ENCODE measurements at places on chromosomes 13 and 19. TPM values are rescaled to one million over a fixed set of nuclear protein-coding genes. Genes with fewer than 3 reads are reported as not detected.

DNA sequence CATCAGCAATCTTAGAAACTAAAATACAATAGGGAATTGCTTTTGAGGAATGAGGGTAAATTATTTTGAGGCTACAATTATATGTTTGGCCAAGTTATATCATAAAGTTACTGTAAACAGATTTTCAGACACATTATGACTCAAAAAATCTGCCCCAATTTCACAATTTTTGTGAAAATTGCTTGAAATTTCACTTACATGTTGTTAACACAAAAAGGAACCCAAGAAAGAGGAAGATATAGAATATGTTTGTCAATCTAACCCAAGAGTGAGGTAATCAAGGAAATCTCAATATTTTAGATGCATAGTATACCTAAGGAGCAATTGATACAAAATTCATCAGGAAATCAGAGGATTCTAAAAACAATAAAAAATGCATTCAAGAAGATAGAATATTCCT lies 73.9 kb upstream of the FNDC3A start:
- DNase-seq: no peak

DNA sequence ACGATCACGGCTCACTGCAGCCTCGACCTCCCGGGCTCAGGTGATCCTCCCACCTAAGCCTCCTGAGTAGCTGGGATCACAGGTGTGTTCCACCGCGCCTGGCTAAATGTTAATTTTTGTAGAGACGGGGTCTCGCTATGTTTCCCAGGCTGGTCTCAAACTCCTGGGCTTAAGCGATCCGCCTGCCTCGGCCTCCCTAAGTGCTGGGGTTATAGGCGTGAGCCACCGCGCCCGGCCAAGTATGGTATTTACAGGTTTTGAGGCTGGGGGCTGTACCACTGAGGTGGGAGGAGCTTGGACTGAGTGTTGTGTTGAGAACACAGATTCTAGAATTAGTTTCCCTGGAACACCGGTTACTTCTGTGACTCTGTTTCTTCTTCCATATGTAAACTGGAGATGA lies 452 bp upstream of the PPM1N start:
- DNase-seq: no peak

- DNase-seq: no peak
These were observed 258.6 kb downstream of the ATP8A2 start for GRCh38 chr13:25630329-25630900.

GRCh38 chr13:65417953-65418352 lies 1812.2 kb downstream of the PCDH9 start:
- no peak for DNase-seq

DNA sequence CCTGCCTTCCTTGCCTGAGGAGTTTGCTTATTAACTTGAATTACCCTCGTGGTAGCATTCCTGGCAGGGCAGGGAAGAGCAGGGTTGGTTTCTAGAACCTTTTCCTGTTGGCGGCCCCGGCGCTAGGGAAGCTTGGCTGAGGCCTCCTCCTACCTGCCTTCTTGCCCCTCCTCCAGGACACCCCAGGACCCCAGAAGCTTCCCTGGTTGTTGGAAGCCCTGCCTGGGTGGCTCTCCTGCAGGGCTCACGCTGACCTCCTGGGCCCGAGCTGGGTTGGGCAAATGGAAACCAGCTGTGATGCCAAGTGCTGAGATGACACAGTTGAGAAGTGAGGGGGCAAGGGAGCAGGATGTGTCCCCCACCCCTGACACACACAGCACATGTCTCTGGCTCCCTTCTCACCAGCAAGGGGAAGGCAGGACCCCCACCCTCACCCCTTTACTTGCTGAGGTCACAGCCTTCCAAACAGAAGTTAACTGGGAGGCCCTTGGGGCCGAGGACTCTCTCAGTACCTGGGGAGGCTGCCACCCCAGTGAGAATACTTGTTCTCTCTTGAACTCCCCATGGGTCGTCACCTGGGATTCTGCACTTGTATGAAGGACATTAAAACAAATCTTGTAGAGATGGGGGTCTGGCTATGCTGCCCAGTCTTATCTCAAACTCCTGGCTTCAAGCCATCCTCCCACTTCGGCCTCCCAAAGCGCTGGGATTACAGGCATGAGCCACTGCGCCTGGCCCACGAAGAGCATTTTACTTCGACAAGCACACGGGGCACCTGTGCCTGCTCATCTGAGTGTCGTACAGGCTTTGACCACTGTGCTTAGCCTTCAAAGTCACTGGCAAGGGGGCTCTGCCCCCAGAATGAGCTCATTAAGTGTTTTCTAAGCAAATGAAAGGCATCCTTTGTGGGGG lies 10.5 kb downstream of the CEBPA start:
- DNase-seq: no peak

DNA sequence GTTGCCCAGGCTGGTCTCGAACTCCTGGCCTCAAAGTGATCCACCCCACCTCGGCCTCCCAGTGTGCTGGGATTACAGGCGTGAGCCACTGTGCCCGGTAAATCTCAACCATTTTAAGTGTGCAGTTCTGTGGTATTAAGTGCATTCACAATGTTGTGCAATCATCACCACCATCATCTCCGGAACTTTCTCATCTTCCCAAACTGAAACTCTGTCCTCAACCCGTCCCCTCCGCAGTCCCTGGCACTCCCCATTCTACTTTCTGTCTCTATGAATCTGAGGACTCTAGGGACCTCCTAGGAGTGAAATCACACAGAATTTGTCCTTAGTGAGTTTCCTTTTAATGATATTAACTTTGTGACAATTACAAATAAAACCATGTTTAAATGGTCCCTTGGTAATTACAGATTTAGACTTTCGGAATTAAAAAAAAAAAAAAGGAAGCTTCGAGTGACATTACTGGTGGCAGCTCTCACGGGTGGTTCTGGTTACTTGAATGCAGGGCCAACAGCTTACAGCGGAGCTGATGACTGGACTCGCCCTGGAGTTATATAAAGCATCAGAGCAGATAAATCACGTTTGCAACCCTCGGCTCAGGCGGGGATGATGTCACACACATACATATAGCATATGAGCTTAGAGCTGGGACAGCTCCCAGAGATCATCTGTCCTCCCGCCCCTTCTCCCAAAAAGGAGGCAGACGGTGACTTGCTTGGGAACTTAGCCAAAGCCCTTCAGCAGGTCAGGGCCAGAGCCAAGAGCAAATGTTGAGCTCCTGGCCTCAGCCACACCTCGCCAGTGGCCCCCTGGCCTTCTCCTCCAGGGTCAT lies 89.8 kb downstream of the ZNF557 start:
- no peak for DNase-seq

- no peak for DNase-seq
These were observed 11.2 kb downstream of the ACTN4 start for GRCh38 chr19:38658462-38659306.

DNA sequence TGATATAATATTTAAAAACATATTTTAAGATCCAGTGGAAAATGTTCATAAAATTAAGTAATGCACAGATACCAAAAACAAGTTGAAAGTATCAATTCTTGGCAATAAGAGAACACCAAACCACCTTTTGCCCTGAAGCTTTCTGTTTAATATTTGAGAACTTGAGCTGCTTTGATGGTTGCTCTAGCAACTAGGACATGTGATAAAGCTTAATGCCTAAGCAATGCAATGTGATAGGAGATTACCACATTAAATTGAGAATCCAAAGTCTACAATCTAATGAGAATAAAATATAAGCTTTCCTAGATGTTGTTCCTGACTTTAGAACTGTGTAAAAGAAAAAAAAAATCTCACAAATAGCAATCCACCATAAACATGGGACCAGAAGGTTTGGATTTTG lies 1367.5 kb upstream of the PCDH9 start:
- no peak for DNase-seq

DNA sequence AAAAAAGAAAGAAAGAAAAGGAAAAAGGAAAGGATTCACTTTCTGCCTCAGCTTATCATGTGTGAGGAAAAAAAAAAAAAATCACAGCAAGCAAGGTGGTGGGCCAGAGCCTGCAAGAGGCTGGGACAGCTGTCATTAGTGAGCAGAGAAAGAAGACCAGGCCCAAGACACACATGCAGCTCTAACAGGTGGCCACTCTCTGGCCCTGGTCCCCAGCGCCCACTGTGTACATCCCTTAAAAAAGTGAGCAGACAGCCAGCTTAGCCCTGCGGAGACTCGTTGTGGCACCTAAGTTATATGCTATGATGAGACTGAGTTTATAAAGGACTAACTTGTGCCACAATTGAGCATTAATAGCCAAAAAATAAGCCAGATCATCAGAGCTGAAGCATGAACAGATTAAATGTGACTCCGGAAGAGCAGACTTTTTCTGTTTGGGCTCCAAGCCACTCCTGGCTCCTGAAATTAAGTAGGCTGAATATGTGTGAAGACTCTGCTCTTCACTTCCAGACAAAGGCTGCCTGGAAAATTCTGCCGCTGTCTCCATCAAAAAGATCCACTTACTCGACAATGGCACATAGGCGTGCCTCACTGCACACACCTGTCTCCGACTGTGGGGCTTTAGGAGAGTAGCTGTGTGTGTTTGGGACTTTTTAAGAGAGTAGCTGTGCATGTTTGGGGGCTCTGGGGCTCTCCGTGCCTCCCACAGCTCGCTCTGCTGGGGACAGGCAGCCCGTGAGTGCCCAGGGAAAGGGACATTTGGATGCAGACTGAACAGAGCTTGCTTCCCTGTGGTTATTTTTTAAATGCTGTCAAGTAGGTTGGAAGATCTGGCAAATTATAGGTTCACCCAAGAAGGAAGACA lies 55.0 kb downstream of the LATS2 start:
- DNase-seq: no peak

DNA sequence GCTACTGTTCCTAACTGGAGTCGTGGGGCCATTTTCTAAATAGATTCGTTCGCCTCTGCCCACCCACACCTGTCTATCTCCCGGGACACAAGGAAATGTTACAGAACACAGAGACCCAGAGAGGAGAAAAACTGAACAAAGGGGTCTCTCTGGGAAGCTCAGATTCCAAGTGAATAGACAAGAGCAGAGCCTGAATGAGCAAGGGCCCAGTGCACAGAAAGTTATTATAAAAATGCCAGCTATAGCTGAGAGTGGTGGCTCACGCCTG lies 27.2 kb upstream of the FEM1A start:
- no peak for DNase-seq

- no peak for DNase-seq
These were observed 26.2 kb downstream of the OPA3 start for GRCh38 chr19:45558399-45558878.

GRCh38 chr13:47478985-47479384 lies 522.1 kb downstream of the SUCLA2 start:
- DNase-seq: no peak

DNA sequence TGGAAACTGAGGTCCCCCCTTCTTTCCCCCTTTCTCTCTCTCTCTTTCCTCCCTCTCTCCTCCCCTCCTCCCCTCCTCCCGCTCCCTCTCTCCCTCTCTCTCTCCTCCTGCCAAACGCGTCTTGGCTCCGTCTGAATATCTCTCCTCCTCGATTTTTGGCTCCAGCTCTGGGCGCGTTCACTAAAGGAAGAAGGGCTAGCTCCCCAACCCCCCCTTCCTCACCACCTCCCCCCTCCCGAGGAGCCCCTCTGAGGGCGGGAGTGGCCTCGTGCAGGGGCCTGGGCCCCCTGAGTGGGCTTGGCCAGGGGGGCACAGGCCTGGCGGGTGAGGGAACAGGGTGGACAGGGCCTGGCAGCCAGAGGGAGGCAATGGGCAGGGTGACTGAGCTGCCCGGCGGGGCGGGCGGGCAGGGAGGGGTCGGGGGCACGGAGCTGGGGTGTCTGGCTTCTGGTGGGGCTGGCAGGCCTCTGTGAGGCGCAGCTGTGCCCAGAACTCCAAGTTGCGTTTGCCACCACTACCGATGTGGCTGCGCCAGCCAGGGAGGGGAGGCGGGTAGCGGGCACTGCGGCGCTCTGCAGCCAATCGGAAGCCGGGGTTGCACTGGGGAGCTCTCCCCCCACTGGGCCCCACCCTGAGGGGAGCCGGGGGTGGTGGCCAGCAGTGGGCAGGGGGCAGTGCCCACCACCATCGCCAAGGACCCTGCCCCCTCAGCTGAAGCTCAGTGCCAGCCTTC lies 7.1 kb downstream of the NFIX start:
- DNase-seq: no peak

GRCh38 chr19:1975162-1975480 lies 34.1 kb downstream of the CSNK1G2 start:
- DNase-seq: no peak

- DNase-seq: no peak
These were observed 92.6 kb downstream of the SIPA1L3 start for GRCh38 chr19:37999309-38000213.

GRCh38 chr13:33207615-33207961 lies 78.0 kb downstream of the STARD13 start:
- DNase-seq: peak; percentile 85

DNA sequence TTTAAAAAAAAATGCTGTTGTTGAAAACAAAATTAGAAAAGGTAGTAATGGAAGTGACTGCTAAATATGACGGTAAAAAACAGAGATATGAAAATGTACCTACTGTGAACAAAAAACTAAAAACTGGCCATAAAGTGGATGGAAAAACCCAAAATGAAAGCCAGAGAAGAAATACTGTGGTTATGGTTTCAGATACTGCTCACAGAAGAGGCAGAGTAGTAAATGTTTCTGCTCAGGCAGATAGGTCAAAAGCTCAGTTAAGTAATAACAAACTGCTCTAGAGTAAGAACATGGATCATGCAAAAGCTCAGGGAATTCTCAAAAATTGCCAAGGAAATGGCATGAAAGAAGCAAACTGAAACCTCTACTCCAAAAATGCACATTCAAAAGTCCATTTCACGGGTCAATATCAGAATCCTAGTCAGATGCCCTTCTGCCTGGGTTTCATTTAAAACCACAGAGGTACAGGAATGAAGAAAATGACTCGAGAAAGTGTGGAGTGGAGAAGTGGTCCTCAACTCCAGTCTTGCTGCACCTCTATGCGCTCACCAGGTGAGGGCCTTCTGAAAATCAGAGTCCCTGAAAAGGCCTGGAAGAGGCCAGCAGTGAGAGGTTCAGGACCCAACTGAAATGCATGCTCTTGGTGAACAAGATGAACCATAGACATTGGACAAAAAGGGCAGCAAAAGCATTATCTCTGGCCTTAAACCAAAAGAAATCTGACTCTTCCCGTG lies 315.0 kb upstream of the SPRY2 start:
- no peak for DNase-seq

GRCh38 chr19:4099041-4099764 lies 24.7 kb downstream of the MAP2K2 start:
- DNase-seq: no peak

DNA sequence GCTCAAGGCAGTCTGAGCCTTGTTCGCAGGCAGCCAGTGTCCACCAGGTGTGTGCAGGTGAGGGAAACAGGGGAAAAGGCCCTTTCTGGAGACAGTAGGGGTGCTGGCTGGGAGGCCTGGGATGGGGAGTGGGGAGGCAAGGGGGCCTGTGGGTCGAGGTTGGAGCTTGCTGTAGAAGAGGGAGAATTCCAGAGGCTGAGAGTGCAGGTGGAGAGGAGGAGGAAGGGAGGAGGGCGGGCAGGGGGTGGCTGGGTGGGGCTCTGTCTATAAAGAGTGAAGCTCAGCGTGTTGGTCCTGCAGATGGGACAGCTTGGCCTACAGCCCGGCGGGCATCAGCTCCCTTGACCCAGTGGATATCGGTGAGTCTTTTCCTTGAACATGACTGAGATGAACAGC lies at the start of gene CCL25:
CCL25 (plus strand) TSS at position 297 of the 396 bp plus-strand sequence. CDS start 290 bp downstream, outside the sequence.
- no peak for DNase-seq

The AZU1 gene
- total RNA-seq: not detected

The WDR87 gene
- not detected for total RNA-seq

The TMEM147 gene
- 109 TPM for total RNA-seq

The PGLYRP2 gene
- not detected for total RNA-seq

The FUT1 gene
- total RNA-seq: 2.5 TPM

The RASAL3 gene
- 2.5 TPM for total RNA-seq

The ZNF304 gene
- 8.2 TPM for total RNA-seq

The HAUS8 gene
- total RNA-seq: 3.3 TPM

The ZNF440 gene
- total RNA-seq: 6.9 TPM

The OR7G3 gene
- not detected for total RNA-seq

The SYNGR4 gene
- not detected for total RNA-seq

The KCNK6 gene
- 2.9 TPM for total RNA-seq
